ENCODE measurements at places on chromosomes 12 and 14. TPM values are rescaled to one million over a fixed set of nuclear protein-coding genes. Genes with fewer than 3 reads are reported as not detected.
A peak's percentile ranks its signal among the peaks of the same experiment; 100 is the strongest.

DNA sequence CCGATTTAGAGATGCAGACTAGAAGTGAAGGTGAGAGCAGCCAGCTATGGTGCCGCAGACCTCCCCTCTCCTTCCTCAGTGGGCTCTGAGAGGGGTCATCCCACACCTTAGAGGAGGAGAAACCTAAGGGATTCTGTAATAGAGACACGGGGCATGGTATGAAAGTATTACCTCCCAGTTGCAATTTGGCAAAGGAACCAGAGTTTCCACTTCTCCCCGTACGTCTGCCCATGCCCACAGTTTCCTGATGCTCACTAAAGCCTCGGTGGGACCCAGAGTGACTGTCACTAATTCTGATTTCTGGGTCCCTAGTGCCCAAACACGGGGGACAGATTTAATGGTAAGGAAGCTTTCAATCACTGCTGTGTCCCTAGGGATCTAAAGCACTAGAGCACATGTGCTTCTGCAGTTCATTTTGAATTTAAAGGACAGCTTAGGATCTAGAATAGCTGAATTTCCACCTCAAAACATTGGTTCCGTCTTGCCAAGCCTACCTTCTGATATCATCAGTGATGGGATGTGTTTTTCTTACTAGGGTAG lies 44.1 kb downstream of the DAD1 start:
- DNase-seq = no peak
- no peaks in the 10 kb centered on the region for H3K36me3 ChIP-seq
- H3K27me3 ChIP-seq = no peaks in the 10 kb centered on the region
- no peak overlapping the region for H3K27ac ChIP-seq
- no peak overlapping the region for H3K4me3 ChIP-seq

GRCh38 chr14:47345016-47345415 lies 330.4 kb downstream of the MDGA2 start:
- H3K27me3 ChIP-seq = peaks cover 3% of the 10 kb centered on the region
- no peak overlapping the region for H3K27ac ChIP-seq
- no peak for DNase-seq

Gene NOVA1
- total RNA-seq = 1.5 TPM

GRCh38 chr14:102711946-102712345 lies 65.3 kb upstream of the TRAF3 start:
- H3K27me3 ChIP-seq = no peaks in the 10 kb centered on the region
- no peak for DNase-seq
- peaks cover 33% of the 10 kb centered on the region for H3K36me3 ChIP-seq
- H3K4me3 ChIP-seq = no peak overlapping the region
- H3K27ac ChIP-seq = no peak overlapping the region
- peaks cover 4% of the 10 kb centered on the region for H3K4me1 ChIP-seq

Gene CLIP1
- 103 TPM for total RNA-seq

DNA sequence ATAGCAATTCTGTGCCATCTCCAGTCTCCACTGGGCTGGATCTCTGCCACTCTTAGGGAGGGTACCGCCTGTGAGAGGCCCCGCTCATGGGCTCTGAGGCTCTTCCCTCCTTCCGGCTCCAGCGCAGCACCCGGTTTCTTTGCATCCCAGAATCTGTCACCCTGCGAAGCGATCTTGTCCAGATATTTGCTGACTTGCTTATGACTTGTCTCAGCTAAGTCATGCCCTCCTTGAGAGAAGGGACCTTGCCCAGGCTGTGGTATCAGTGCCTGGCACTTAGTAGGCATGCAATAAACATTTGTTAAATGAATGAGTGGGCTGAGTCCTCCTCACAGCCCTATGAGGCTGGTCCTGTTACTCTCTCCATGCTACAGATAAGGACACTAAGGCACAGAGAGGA lies 13.4 kb downstream of the KRT80 start:
- peaks cover 81% of the 10 kb centered on the region for H3K4me1 ChIP-seq
- peak overlapping the region; percentile 88 for H3K27ac ChIP-seq
- no peak overlapping the region for H3K4me3 ChIP-seq
- no peaks in the 10 kb centered on the region for H3K27me3 ChIP-seq
- DNase-seq = no peak
- H3K36me3 ChIP-seq = peaks cover 3% of the 10 kb centered on the region

GRCh38 chr12:24991209-24992049 lies 42.5 kb upstream of the BCAT1 start:
- no peaks in the 10 kb centered on the region for H3K4me1 ChIP-seq
- DNase-seq = no peak
- H3K27me3 ChIP-seq = peaks cover 25% of the 10 kb centered on the region
- H3K27ac ChIP-seq = no peak overlapping the region
- H3K4me3 ChIP-seq = no peak overlapping the region
- H3K36me3 ChIP-seq = no peaks in the 10 kb centered on the region

Gene ISM2
- not detected for total RNA-seq

GRCh38 chr12:103640410-103640809 lies 53.3 kb downstream of the STAB2 start:
- H3K4me1 ChIP-seq = no peaks in the 10 kb centered on the region
- no peaks in the 10 kb centered on the region for H3K36me3 ChIP-seq
- DNase-seq = no peak
- H3K27ac ChIP-seq = no peak overlapping the region
- H3K4me3 ChIP-seq = no peak overlapping the region
- no peaks in the 10 kb centered on the region for H3K27me3 ChIP-seq

- DNase-seq = no peak
- no peaks in the 10 kb centered on the region for H3K36me3 ChIP-seq
- no peaks in the 10 kb centered on the region for H3K27me3 ChIP-seq
Observed at GRCh38 chr12:49154221-49154620, 23.0 kb upstream of the TUBA1B start.

Gene GZMH
- not detected for total RNA-seq

GRCh38 chr12:76720068-76720467 lies 43.8 kb upstream of the ZDHHC17 start:
- no peak overlapping the region for H3K4me3 ChIP-seq
- peaks cover 20% of the 10 kb centered on the region for H3K4me1 ChIP-seq
- no peaks in the 10 kb centered on the region for H3K36me3 ChIP-seq

Gene ART4
- not detected for total RNA-seq

Gene KMT2D
- 97.5 TPM for total RNA-seq

GRCh38 chr12:89657066-89657465 lies 51.6 kb downstream of the ATP2B1 start:
- no peak overlapping the region for H3K4me3 ChIP-seq
- peaks cover 9% of the 10 kb centered on the region for H3K36me3 ChIP-seq
- no peak overlapping the region for H3K27ac ChIP-seq
- no peak for DNase-seq

- no peaks in the 10 kb centered on the region for H3K36me3 ChIP-seq
- H3K4me1 ChIP-seq = no peaks in the 10 kb centered on the region
- no peak overlapping the region for H3K27ac ChIP-seq
- no peak overlapping the region for H3K4me3 ChIP-seq
Observed at GRCh38 chr14:30440961-30441360, 118.0 kb upstream of the G2E3 start.

DNA sequence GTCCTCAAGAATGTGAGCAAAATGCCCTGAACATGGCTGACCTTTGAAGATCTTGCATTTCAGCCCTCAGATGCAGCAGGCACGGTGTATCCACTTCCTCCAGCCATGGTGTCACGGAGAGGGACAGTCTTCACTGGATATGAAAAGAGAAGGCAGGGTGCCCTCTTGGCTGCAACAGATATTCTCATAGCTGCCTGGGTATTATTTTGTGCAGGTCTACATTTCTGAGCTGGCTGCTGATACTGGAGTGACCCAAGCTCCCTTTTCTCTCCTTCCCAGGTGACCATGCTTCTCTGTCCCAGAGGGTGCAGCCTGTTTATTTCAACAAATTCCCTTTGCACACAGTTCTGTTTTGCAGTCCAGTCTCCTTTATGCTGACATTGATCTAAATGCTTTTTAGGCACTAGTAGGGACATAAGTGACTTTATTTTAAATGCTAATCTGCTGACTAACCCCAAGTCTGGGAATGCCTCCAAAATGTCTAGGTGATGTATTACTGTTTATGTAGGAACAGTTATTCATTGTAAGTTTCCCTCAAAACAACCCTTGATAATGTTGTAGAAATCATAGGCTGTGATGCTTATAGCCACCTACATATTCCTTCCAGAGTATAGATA lies 17.4 kb upstream of the PYGL start:
- peak overlapping the region; percentile 68 for H3K27ac ChIP-seq
- no peak overlapping the region for H3K4me3 ChIP-seq
- no peaks in the 10 kb centered on the region for H3K27me3 ChIP-seq
- H3K4me1 ChIP-seq = peaks cover 60% of the 10 kb centered on the region
- no peak for DNase-seq
- H3K36me3 ChIP-seq = no peaks in the 10 kb centered on the region

DNA sequence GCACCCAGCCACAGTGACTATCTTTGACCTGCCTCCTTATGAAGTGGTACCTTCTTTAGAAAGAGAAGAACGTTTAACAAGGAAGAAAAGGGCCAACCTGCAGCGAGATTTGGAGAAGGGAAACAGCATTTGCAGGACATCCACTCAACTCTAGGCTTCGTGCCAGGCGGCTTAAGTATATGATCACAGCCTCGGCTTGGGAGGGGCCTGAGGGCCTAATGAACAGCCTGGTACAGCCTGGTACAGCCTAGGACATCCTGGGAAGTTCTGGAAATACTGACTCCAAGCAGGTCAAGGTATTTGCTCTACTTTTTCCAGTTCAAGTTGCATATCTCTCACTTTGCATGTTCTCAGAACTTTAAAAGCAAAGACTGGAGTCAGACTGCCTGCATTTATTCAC lies 16.1 kb downstream of the HCAR2 start:
- H3K27me3 ChIP-seq = no peaks in the 10 kb centered on the region
- no peak for DNase-seq
- H3K4me1 ChIP-seq = no peaks in the 10 kb centered on the region
- H3K4me3 ChIP-seq = no peak overlapping the region
- H3K27ac ChIP-seq = no peak overlapping the region

Gene CLEC9A
- total RNA-seq = not detected

- DNase-seq = no peak
- peaks cover 14% of the 10 kb centered on the region for H3K4me1 ChIP-seq
- H3K27ac ChIP-seq = no peak overlapping the region
- H3K27me3 ChIP-seq = no peaks in the 10 kb centered on the region
- no peak overlapping the region for H3K4me3 ChIP-seq
Observed at GRCh38 chr14:72901361-72901760, 7.5 kb upstream of the DPF3 start.

DNA sequence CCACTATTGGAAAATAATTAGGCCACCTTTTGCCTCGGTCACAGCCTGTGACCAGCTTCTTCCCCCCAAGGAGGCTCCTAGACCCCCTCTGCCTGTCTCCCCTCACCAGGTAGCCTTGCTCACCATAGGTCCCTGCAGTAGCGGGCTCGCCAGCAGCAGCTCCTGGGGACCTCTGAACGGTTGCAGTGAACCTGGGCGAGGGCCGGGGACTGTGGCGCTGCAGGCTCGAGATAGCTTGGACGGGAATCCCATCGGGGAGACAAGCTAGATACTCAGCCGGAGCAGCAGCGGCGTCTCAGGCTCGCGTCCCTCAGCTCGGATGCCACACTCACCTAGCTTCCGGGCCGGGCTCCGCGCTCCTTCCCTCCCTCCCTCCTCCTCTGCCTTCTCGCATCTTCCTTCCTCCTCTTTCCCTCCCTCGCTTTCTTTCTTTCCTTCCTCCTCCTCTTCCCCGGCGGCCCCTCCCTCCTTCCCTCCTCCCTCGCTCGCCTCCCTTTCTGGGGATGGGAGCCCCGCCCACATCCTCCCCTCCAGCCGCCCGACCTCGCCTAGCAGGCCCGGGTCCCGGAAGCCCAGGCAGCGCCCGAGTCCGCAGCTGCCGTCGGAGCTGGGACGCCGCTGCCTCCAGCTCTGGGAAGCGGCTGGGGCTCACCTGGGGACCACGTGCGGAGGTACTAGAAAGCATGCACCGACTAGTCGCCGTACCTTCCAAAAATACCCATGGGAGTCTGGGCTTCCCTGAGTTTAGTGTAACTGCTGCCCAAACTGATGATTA lies at the start of gene BMP4:
TSS of gene BMP4 (minus strand) at position 399 of the 775 bp plus-strand sequence. CDS start 4,603 bp downstream, outside the sequence.
- peak within 1 kb of the TSS; percentile 95 for H3K4me3 ChIP-seq
- peaks cover 34% of the 10 kb centered on the region for H3K27me3 ChIP-seq
- H3K4me1 ChIP-seq = peaks cover 38% of the 10 kb centered on the region
- DNase-seq = no peak
- no peak within 1 kb of the TSS for H3K27ac ChIP-seq
- peaks cover 4% of the 10 kb centered on the region for H3K36me3 ChIP-seq

GRCh38 chr12:100908501-100908900 lies 113.9 kb downstream of the ANO4 start:
- no peaks in the 10 kb centered on the region for H3K36me3 ChIP-seq
- no peak overlapping the region for H3K4me3 ChIP-seq
- no peak for DNase-seq
- H3K27me3 ChIP-seq = no peaks in the 10 kb centered on the region

DNA sequence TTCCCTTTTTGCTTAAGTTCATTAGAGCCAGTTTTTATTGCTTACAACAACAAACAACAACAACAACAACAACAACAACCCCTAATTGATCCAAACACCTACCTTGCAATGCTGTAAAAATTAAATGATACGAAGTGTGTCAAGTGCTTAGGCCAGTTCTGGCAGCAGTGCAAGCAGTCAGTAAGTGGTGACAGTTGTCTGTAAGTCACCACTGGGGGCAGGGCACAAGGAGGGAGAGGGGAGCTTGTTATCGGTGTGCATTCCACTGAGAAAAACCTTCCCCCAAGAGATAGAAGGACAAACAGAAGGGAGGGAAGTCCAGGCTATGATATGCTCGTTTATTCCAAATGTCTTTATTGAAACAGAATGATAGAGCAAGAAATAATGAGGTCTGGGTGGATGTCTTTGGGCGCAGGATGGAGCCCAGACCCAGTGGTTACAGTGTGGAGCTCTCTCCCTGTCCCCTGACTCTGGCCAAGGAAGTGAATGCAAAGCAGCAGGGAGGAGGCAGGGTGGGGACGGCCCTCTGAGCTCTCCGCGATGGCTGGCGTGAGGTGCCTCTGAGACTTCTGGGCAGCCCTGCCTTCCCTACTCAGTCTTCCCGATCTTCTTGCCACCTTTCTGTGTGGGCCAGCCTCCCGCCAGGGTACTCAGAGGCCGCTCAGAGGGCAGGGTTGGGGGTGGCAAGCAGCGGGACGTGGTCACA lies 6.5 kb downstream of the SLC22A17 start:
- no peaks in the 10 kb centered on the region for H3K36me3 ChIP-seq
- no peaks in the 10 kb centered on the region for H3K4me1 ChIP-seq
- H3K27me3 ChIP-seq = peaks cover 6% of the 10 kb centered on the region
- no peak for DNase-seq
- no peak overlapping the region for H3K4me3 ChIP-seq
- H3K27ac ChIP-seq = no peak overlapping the region
